IPS DF 6.9 (cell line): ENCODE measurements at places on chromosomes 1 and 21.
A peak's percentile ranks its signal among the peaks of the same experiment; 100 is the strongest.

GRCh38 chr1:66350001-66350547 is 183.9 kb upstream of the SGIP1 start:
- DNase-seq = no peak

- peak; percentile 68 for DNase-seq
Observed at GRCh38 chr1:9129266-9130041, 552 bp upstream of the GPR157 start.

- no peak for DNase-seq
Observed at GRCh38 chr21:42685036-42685435, 31.6 kb downstream of the PDE9A start.

DNA sequence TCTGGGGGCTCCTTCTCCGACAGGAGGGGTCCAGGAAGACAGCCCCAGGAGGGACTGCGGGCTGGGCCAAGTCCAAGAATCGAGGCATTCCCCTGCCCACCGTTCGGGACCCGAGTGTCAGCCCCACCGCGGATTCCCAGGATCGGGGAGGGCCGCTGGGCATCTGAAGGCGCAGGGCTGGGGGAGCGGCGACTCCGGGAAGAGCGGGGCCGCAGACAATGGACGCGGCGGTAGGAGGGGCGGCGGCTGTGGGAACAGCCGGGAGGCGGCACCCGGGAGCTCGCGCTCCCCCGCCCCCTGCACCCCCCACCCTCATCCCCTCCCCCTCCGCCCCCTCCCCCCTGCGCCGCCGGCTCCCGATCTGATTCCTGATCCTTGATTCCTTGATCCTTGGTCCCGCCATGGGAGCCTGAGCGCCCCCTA is at the start of gene VANGL2:
Gene VANGL2, plus strand, starts transcription at position 342 of the 423 bp plus-strand sequence. CDS start 15,274 bp downstream, outside the sequence.
- no peak for DNase-seq

- peak; percentile 55 for DNase-seq
Observed at GRCh38 chr1:33634806-33635205, 162.4 kb downstream of the ZSCAN20 start.

DNA sequence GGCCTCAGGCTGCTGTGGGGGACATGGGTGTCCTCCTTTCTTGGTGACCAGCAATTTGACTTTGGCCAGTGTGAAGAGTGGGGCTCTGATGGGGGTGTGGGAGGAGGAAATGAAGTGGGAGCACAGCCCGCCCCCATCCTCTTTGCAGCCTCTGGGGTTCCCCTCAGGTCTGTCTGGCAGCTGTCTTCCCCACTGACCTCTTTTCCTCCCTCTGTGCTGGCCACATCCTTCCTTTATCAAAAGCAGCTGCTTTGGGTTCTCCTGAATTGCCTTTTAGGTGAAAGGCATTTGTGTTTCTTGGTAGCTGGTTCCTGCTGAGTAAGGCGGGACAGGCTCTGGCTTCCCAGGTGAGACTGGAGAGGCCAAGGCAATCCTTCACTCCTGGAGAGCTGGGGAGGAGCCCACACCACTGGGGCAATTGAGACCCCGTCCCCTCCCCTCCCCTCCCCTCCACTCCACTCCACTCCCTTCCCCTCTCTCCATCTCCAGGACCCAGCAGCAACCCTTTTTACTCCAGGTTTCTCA is 24.9 kb downstream of the PCAT6 start:
- DNase-seq = no peak

DNA sequence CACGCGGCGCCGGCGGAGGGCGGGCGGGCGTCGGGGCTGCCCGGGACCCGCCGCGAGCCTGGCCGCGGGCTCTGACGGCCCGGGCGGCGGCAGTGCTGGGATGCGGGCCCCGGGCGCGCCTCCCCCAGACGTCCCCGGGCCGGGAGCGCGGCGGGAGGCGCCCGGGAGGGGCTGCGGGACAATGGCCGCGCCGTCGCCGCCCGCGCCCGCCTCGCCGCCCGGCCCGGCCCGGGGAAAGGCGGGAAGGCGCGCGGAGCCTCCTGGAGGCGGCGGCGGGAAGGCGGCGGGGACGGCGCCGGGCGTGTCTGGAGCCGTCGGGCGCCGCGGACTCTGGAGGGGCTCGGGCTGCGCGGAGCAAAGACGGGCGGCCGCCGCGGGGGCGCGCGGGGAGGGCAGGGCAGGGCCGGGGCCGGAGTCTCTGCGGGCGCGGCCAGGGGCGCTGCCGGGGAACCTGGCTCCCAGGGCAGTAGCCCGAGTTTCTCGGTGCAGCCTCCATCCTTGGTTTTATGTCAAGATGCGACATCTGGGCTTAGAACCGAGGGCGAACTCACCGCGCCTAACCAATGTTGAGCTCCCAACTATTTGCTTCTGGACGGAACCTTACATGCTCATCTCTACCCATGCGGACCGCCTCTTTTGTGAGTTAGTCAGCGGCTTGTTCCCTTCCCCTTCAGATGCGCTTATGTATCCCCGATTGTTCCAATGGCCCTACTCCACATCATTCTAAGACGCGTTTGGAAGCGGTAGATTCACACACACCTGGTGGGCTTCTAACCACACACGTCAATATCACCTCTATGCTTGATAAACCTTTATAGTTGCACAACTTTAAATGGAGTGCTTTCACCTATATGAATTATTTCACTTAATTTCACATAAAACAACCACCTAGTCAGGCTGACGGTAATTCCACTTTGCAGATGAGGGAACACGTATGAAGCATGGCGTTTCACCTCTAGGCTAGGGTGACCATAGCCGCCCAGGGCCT is 651 bp downstream of the ZBTB8A start:
- DNase-seq = no peak

- no peak for DNase-seq
Observed at GRCh38 chr1:59288046-59288445, 8.8 kb upstream of the FGGY start.

DNA sequence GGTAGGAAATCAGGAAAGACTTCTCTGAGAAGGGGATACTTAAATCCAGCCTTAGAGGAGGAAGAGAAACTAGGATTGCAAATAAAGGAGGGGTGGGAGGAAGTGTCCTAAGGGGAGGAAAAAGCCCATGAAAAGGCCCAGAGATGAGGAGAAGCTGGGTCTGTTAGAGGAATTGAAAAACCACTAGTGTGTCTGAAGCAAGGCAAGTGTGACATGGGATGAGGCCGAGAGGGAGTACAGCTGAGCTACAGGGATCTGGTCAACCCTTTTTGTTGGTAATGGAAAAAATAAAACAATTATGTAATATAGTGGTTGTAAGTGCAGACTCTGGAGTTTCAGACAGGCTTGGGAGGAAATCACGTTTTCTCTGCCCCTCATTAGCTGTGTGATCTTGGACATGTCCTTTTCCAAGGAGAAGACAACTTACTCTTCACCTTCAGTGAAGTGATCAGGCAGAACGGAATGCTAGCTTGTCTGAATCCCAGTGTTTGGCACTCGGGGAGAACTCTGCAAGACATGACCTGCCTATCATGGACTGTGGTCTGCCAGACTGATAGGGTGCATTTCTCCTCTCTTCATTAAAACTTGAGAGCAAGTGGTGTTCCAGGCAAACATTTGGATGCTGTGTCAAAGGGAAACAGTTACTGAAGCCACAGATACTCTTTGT is 7.4 kb upstream of the S100A10 start:
- no peak for DNase-seq

- no peak for DNase-seq
Observed at GRCh38 chr1:25844536-25845337, 14.5 kb downstream of the AUNIP start.

DNA sequence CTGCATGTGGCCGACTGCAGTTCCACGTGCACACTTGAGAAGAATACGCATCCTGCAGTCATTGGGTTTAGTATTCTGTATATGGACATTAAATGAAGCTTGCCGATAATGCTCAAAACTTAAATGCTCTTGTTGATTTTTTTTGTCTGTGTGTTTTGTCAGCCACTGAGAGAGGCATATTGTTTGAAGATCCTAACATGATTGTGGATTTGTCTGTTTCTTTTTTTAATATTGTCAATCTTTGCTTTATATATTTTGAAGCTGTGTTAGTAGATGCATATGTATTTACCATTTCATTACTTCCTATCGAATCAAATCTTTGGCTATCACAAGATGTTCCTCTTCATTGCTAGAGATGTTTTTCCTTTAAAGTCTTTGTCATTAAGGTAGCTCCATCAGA is 73.2 kb downstream of the FHAD1 start:
- no peak for DNase-seq

DNA sequence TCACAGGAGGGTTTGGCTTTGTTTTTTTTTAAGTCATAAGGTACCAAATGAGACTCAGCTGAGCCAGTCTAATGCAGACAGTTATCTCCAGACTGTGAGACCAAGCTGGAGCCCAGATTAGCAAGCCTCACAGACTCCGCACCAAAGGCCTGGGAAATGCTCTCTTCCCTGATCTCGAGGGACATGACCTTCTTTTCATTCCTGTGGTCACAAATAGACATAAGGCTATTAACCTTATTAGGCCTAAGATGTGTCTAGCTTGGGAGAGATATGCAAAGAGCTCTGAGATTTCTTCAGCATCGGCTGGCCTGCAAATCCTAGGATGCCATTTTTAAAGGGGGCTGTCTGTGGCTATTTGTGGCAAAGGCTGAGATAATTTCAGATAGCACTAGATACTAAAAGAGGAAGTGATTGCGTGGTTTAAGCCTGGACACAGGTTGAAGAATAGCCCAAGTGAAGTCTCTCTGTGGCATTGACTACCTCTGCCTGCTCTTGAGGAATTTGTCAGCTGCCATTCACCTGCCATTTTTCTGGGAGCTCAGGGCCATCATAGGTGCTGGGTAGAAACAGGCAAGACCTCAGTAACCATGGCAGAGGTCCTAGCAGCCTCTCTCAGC is 301.3 kb downstream of the SIPA1L2 start:
- DNase-seq = no peak

DNA sequence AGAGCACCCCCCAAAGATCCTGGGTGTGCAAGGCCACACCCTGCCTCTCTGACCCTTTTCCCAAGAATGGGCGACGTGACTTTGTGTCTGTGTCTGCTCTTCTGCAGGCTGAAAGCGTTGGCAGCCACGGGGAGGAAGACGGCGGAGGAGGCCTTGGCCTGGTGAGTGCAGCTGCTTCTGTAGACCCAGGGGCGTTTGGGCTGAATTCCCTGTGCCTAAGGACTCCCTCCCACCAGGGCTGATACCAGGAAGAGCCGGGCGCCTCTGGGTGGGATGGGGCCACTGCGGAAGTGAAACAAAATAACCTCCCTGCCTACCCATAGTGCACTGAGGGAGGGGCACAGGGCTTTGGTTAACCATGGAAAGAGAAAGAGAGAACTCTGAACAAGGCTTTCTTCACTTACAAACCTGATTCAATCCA is 2.5 kb downstream of the UBASH3A start:
- DNase-seq = no peak

GRCh38 chr1:206705726-206706297 is 21.1 kb downstream of the MAPKAPK2 start:
- DNase-seq = no peak

- DNase-seq = no peak
Observed at GRCh38 chr1:59698386-59698785, 116.4 kb upstream of the HOOK1 start.

DNA sequence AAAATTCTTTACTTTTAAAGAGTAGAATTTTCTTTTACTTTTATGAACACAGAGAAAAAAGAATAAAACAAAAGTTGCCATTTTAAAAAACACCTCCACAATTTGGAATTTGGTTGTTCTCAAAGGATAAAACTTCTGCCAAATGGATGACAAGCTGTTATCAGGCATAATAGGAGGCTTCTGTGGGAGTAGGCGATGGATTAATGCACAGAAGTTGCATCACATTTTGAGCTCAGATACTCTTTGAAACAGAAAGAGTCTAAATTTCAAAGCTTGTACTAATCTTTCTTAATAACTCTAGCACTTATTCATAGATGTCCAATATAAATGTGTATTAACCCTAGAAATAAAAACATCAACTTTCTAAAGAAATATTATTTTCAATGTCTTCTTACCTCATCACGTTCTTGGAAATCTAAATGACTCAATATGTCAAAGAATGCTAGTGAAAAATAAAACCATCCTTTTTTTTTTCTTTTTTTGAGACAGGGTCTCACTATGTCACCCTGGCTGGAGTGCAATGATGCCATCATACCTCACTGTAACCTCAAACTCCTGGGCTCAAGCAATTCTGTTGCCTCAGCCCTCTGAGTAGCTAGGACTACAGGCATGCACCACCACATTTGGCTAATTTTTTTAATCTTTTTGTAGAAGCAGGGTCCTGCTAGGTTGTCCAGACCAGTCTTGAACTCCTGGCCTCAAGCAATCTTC is 112.8 kb upstream of the USP25 start:
- no peak for DNase-seq

DNA sequence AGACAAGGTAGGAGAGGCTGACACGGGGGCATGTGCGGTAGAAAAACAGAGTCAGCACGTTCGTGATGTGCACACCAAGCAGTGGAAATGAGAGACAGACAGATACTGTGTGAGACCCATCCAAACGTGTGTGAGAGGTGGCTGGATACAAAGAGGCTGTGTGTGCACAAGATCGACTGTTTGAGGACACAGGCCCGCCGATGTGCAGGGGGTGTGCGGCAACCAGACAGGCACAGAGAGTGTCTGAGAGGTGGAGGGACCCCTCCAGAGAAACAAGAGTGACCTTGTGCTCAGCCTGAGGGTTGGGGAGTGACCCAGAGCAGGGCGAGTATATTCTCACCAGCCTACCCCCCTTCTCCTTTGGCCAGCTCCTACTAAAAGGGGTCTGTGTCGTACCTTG is 97.8 kb upstream of the IPO9 start:
- no peak for DNase-seq

- no peak for DNase-seq
Observed at GRCh38 chr1:198492872-198493271, 47.6 kb downstream of the ATP6V1G3 start.

DNA sequence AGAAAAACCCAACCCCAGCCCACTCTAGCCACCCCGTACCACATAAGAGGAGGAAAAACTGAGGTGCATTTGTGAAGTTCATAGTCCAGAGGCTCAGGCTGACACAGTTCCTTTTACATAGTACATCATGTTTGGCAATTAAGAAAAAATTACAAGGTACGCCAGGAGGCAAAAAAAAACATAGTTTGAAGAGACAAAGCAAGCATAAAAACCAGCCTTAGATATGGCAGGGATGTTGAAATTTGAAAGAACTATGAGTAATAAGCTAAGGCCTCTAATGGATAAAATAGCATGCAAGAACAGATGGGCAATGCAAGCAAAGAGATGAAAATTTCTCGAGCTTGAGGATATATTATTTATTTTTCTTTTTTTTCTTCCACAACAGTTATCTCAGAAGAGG is 31.9 kb downstream of the MIXL1 start:
- DNase-seq = no peak
